ENCODE measurements at places on chromosomes 13 and 19.

DNA sequence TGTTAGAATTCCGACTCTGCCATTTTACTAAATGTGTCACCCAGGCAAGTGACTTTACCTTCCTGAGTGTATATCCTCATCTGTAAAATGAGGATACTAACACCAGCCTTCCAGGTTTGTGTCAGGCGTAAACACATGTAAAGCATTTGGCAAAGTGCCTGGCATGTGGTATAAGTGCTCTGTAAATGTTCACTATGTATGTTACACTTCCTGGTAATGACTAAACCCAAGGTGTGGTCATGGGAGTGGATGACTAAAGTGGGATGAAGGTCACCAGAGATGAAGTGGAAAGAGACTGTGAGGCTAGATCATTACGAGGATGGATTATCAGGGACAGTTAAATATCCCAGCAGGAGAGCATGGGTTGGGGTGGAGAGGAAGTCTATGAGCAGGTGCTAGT lies 25.6 kb downstream of the DEDD2 start:
- peak; percentile 94 for DNase-seq

DNA sequence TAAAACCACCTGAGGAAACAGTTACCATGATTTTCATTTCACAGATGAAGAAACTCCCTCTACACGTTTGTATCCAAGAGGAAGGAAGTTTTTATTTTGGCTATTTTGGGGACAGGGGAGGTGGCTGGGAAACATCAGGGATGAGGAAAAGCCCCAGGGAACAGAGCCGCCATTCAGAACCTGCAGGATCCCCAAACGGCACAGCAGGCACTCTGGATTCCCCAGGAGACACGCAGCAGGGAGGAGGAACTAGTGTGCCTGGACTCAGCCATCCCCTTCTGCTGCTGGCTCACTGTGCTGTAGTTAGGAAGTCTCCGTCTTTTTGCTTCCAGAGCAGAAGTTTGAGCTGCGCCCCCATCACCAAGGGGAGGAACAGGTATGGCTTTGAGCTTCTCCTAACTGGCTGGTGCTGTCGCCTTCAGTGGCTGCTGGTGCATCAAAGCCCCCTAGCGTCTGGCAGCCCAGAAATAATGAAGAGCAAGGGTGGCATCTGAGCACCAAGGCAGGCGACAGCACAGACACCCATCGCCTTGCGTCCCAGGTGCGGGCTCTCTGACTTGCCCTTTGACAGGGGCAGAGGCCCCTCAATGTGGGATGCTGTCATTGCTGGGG lies 4.2 kb downstream of the NAPA start:
- no peak for DNase-seq

DNA sequence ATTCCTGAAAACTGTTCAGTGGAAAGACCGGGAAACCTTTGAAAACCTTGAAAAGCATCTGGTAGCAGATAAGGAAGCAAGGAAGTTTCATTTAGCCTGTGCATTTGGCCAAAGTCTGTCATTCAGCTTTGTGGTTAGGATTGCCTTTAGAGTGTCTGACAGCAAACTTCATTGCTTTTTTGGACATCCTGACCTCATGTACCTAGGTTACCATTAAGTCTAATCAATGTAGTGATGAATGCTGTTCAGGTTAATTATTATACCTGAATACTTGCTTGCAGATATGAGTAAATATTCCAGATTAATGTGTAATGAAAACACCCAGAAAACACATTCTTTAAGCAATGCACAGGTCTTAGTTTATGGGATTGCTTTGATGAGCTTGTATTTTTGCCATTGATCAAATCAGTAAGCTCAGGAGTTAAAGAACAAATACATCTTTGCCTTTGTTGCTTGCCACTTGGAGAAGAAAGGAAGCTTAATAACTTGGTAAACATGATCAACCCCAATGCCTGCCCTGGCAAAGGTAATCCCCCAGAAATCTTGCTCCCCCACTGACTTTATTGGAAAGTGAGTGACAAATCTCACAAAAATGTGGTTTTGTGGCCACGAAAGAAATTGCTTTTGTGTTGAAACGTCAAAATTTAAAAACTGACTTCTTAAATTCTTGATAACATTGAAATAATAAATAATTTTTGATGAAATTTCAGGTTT lies 87.4 kb downstream of the SLC15A1 start:
- no peak for DNase-seq

DNA sequence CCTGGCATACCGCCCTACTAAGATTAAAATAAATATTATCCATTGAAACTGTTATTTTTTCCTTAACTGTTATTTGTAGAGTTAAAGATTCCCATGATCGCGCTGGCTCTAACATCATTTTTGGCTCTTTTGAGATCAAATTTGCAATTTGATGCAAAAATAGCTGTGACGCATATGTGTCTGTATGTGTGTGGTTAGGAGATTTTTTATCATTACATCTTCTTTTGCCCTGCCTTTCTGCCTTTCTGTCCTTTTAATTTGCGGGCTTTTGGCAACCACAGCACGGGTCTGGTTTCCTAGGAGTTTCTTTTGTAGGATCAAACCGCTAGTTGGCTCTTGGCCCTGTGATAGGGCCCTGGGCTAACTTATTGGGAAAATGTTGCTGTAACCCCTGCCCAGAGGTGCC lies 37.3 kb upstream of the ALOX5AP start:
- no peak for DNase-seq

DNA sequence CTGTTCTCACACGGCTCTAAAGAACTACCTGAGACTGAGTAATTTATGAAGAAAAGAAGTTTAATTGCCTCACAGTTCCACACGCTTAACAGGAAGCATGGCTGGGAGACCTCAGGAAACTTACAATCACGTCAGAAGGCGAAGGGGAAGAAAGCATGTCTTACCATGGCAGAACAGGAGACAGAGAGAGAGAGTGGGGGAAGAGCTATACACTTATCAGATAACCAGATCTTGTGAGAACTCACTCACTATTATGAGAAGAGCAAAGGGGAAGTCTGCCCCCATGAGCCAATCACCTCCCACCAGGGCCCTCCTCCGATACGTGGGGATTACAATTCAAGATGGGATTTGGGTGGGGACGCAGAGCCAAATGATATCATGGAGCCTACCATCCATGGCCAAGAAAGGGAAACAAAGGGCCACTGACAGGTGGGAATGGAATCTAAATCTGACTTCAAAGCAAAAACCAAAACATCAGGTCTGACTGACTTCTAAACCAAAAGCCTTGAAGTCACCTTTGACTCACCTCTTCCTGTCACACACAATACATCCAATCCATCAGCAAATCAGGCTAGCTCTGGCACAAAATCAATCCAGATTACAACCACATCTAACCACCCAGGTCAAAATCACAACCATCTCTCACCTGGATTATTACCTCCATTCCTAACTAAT lies 189.7 kb downstream of the ENOX1 start:
- DNase-seq, result no peak

- peak; percentile 63 for DNase-seq
Measured at GRCh38 chr13:111187960-111188541, 72.9 kb downstream of the ARHGEF7 start.

DNA sequence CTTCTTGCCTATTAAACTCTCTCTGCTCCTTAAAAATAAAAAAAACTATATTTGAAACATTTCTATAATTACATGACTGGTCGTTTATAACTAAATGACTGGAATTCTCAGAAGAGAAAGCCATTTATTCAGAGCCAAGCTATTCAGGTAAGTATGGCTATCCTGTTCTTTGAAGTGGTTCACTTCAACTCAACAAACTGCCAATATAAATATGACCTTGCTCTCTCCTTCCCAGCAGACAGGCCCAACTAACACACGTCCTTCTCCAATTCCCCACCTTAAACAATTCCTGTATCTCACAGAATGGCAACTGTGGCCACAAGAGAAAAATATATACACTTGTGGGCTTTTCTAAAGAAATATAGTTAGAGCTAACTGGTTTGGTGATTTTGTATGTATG lies 153.9 kb downstream of the MIPEP start:
- DNase-seq, result no peak

- peak; percentile 14 for DNase-seq
Measured at GRCh38 chr19:44846455-44847143, 502 bp downstream of the NECTIN2 start.

DNA sequence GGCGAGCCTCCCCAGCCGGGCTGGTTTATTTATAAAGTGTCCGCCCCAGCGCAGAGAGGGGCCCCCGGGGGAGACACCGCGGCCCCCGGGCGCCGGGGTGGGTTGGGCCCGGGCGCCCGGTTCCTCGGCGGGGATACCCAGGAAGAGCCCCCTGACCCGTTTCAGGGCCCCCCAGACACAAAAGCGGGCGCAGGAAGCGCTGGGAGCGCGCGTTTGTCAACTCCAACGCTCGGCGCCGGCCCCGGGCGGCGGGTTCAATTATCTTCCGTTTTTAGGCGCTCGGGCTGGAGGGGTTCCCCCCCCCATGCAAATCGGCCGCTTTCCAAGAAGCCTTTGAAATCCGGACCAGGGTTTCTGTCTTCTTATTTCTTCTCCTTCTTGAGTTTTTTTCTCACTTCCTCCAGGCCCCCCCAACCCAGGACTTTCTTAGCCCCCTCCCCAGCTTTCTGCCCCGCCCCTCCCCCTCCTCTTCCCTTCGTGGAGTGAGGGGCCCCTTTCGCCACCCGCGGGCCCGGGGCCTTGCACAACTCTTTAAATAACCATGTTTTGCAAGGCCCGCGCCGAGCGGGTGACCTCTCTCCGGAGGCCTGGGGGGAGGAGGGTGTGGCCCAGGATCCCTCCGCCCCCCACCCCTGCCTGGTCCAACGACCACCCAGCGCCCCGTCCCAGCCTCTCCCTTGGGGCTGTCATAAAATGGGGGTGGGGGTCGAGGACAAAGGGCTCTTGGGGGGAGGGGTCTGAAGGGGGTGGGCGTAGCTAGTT lies 935 bp downstream of the ARID3A start:
- DNase-seq, result peak; percentile 71

GRCh38 chr19:38270587-38271167 lies 6.3 kb downstream of the SPINT2 start:
- peak; percentile 35 for DNase-seq

- DNase-seq, result no peak
Measured at GRCh38 chr13:51440381-51440780, 12.5 kb downstream of the INTS6 start.

DNA sequence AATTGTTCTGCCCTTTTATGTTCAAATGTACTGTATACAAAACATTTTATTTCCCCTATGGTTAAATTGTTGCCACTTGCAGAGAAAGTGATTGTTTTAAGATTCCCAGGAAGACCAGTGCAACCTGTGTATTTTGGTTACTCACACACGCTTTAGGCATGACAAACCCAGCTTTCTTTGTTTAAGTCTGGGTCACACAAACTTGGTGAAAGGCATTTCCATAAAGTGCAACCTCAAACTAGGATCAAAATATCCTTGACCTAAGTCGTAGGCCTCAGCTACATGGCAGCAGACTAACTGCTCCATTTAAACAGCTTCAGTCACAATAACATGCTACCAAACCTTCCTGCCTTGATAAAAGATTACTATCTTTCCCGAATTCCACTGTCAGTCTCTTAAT lies 639.0 kb upstream of the PRR20A start:
- DNase-seq, result no peak

DNA sequence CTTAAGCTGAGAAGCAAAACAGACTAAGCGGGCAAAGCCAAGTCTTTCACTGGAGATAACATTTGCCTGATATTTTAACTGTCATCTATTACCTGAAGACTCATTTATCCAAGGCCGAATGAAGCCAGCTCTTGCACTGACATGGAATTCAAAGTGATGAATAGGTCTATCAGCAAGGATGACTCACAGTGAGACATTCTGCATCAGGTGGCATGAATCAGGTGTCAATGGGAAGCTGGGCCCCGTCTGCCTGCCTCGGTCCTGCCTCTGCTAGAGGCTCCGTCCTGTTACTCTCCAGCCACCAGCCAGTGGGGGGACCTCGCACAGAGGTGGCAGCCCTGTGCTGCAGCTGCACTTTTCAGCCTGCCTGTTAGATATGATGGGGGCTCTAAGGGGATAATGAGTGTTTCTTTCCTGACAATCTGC lies 23.5 kb downstream of the STARD13 start:
- DNase-seq, result peak; percentile 85

- no peak for DNase-seq
Measured at GRCh38 chr13:35496761-35497386, 20.4 kb upstream of the MAB21L1 start.

DNA sequence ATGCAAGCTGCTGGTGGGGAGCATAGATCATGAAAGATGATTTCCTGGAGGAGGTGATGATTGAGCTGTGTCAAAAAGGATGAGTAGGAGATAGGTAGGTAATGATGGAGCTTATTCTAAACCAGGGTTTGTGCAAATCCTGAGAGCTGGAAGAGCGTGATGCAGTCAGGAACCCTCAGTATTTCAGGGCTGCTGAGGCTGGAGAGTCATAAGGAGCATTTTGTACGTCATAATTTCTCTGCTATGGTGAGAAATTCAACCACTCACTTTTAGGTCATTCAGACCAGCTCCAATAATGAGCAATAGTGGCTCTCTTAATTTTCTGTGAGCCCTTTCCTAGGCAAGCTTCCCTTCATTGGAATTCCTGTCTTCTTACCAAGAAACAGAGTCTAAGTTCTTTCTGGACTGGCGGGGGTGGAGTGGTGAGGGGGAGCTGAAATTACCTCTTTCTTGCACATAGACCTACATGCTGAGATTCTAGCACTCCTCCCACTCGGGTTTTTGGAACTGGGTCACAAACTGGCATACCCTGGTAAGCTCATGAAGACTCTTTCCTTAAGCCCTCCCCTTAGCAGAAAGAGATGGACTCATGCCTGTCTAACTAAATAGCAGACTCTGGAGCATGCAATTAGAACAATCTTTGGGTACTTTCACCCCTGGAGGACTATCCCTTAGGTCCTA lies 62.2 kb upstream of the MYCBP2 start:
- no peak for DNase-seq

DNA sequence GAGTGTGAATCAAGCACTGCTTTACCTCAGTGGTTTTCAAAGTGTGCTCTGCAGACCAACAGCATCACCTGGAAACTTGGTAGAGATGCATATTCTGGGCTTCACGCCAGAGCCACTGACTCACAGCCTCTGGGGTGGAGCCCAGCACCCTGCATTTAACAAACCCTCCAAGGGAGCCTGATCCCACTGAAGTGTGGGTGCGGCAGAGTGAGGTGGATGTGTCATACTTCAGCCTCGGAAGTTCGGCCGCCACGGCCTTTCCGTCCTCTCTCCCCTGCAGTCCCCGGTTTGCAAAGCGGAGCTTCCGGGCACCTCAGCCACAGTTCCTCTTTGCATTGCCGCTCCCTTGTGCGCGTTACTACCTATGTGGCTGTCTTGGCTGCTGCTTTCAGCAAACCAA lies 33.3 kb upstream of the MICU2 start:
- DNase-seq, result peak; percentile 99

GRCh38 chr13:111119966-111120365 lies 4.9 kb downstream of the ARHGEF7 start:
- no peak for DNase-seq

DNA sequence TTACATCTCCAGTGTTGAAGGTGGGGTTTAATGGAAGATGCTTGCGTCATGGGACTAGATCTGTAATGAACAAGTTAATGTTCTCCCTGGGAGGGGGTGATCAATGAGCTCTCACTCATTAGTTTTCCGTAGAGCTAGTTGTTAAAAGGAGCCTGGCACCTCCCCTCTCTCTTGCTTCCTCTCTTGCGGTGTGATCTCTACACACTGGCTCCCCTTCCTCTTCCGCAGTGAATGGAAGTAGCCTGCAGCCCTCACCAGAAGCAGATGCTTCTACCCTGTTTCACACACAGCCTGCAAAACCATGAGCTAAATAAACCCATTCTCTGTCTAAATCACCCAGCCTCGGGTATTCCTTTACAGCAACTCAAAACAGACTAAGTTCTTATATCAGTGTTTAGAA lies 318.8 kb downstream of the SLITRK1 start:
- no peak for DNase-seq

- no peak for DNase-seq
Measured at GRCh38 chr13:74200081-74200480, 65.9 kb upstream of the KLF12 start.

- DNase-seq, result no peak
Measured at GRCh38 chr13:51815848-51816247, 11.9 kb upstream of the DHRS12 start.

Measured in MCF 10A (cell line).